NCI-H1694 treated with DMSO at 0.1 percent for 48 hours (cell line): ENCODE measurements at places on chromosomes 12 and 14.
A peak's percentile ranks its signal among the peaks of the same experiment; 100 is the strongest.

- no peak for DNase-seq
Measured at GRCh38 chr14:33525626-33526025, 425.2 kb downstream of the EGLN3 start.

- peak; percentile 23 for DNase-seq
Measured at GRCh38 chr14:33836203-33836899, 114.5 kb downstream of the EGLN3 start.

GRCh38 chr14:69012256-69012953, 33.3 kb upstream of the ACTN1 start:
- no peak for DNase-seq

- DNase-seq, result no peak
Measured at GRCh38 chr14:82134411-82134810, 600.8 kb upstream of the SEL1L start.

GRCh38 chr12:10365696-10366405, 24.0 kb downstream of the KLRK1 start:
- no peak for DNase-seq

DNA sequence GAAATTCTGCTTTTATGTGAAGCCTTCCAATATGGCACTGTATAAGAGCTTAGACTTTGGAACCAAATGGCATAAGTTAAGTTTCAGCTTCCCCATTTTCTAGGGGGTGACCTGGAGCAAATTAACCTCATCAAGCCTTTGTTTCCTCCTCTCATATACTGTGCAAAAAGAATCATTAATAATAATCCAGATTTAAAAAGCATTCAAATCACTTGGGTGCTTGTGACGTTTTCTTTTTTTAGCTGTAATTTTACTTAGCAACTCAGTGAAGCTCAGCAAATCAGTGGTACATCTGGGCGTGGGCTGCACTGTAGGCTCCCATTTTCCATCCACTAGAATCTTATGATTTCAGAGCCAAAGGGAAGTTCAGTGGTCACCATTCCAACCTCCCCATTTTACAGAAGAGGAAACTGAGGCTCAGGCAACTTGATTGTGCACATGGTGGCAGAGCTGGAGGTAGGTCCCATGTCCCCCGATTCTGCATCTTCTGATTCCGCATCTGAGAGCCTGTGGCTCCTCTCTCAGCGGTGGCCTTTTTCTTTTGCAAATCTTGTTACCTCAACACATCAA, 131.2 kb downstream of the SNAPC1 start:
- no peak for DNase-seq
